ENCODE measurements at places on chromosomes 2 and 18.

DNA sequence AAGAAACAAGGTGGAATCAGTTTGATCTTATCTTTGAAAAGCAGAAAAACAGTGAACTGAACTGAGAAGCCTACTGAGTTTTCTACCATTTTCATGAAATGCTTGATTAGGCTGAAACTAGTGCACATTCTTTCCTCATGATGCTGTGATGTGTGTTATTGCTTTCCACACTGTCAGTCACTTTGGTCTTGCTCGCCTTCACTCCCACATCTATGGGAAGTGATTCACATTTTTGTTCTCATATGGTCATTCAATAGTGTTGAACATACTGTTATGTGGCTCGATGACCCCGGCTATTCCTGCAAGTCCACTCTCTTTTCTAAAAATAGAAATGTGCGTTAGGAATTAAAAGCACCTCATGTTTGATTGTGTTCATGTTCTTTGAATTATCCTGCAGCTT, 129.7 kb downstream of the TGIF1 start:
- DNase-seq = no peak

GRCh38 chr2:181372646-181373040, 84.5 kb upstream of the ITGA4 start:
- DNase-seq = no peak

GRCh38 chr2:239240414-239240881, 160.4 kb downstream of the HDAC4 start:
- DNase-seq = peak; percentile 83

- DNase-seq = no peak
These were observed 4.5 kb downstream of the GFPT1 start for GRCh38 chr2:69382547-69382946.

DNA sequence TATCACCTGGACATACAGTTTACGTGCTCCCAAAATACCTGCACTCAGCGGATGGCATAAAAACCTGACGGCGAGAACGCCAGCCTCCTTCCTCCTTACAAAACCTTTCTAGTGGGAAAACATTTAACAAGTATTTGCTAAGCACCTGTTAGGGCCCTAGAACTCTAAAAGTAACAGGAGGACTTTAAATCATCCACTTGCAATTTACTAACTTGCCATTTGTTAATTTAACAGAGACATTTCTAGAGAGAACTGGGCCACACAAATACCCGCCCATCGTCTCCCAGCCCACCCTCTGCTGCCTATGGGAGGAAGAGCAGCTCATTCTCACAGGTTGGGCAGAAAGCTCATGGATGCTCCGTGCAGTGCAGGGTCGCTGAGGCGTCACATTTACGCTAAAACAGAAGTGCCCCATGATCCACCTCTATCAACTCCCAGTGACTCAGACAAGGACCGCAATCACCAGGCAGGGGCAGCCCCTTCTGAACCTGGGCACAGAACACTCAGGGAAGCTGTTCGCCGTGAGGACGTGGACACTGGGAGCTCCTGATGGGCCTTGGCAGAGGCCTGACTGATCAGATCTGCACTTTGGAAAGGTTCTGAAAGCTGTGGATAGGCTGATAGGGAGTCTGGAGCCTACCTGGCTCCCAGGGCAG, 106.9 kb downstream of the HDAC4 start:
- no peak for DNase-seq
